ENCODE measurements at places on chromosomes 11 and 22. TPM values are rescaled to one million over a fixed set of nuclear protein-coding genes. Genes with fewer than 3 reads are reported as not detected.

GRCh38 chr11:36264011-36264972, 24.9 kb downstream of the COMMD9 start:
- DNase-seq, result no peak

GRCh38 chr11:3700410-3700809, 29.2 kb upstream of the CHRNA10 start:
- no peak for DNase-seq

DNA sequence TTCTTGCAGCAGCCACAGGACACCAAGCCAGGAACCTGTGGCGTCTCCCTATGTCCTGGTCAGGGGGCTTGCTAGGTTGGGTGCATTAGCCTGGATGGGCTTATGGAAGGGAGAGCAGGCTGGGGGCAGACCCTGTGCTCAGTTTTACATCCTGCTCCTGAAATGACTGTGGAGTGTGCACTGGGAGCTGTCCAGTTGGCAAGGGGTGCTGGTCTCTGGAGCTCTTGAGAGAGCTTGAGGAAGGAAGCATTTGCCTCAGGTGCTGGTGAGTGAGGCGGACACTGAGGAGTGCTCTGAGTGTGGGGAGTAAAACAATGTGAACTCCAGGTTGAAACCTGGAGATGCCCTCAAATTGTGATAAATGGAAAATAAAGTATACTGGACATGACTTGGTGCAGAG, 3.4 kb downstream of the SCGB1D4 start:
- no peak for DNase-seq

OR9Q1 gene
- total RNA-seq, result not detected
